ENCODE measurements at places on chromosomes 13 and 19.
A peak's percentile ranks its signal among the peaks of the same experiment; 100 is the strongest.

DNA sequence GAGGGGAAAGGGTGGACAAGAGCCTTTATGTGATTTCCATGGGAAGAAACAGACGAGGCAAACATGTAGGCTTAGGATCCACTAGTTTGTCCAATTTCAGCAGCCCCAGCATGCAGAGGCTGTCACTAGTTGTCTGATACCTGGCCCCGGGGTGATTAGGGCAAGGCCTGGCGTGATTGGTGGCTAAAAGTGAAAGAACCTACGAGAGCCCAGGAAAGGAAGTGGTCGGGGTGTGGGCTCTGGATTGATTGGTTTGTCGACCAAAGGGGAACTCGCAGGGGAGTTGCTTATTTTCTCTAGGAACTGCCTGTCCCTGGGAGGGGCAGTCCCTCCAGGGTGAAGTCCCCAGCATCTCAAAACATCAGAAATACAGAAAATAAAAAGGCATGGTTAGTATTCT, 64.2 kb upstream of the UQCRFS1 start:
- DNase-seq = peak; percentile 13

DNA sequence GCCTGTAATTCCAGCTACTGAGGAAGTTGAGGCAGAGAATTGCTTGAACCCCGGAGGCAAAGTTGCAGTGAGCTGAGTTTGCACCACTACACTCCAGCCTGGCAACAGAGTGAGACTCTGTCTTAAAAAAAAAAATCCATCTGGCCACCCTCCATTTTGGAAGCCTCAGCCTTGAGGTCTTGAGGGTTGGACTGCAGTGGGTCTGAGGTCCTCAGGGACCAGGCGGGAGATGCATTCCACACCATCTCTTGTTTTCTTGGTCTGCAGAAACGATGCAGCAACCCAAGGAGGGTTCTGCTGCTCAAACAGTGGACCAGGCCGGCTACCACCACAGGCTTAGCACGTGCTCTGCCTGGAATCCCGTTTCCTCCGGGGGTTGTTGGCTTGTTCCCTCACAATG, 299.3 kb downstream of the FGF9 start:
- DNase-seq = no peak

GRCh38 chr19:9406798-9407352, 28.5 kb downstream of the ZNF266 start:
- DNase-seq = peak; percentile 14

- no peak for DNase-seq
Measured at GRCh38 chr19:54114340-54115108, 933 bp downstream of the TFPT start.

- DNase-seq = no peak
Measured at GRCh38 chr13:42056146-42056545, 7.7 kb downstream of the DGKH start.

DNA sequence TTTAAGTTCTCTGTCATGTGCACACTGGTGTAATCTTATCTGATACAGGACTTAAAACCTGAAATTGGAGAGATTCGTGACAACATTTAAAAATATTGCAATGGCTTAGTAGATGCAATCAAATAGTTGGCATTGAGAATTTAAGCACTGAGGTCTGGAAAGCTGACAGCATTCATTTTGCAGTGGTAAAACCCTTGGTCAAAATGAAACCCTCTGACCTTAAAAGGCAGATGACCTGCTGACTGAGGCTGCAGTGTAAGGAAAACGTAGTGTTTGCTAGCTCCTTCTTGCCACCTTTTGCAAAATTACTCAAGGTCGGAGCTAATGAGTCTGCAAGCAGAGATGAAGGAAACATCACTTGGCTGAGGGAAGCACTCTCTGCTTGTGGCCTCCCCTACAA, 150.6 kb downstream of the KCTD12 start:
- DNase-seq = no peak

DNA sequence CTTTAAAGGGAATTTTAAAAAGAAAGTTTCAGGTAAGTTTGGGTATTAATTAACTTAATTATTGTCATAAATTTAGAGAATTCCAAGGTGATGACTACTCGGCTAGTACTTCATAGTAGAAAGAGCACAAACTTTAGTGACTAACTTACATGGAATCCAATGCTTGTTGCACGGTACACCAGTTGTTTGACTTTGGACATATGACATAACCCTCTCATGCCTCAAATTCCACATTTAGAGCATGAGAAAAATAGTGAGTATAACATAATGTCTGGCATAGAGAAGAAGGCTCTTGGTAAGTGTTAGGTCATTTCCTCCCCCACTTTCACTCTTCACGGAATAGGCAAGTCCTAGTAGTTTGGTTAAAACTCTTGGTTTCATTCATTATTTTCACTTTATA, 1249.4 kb upstream of the SLC10A2 start:
- no peak for DNase-seq

DNA sequence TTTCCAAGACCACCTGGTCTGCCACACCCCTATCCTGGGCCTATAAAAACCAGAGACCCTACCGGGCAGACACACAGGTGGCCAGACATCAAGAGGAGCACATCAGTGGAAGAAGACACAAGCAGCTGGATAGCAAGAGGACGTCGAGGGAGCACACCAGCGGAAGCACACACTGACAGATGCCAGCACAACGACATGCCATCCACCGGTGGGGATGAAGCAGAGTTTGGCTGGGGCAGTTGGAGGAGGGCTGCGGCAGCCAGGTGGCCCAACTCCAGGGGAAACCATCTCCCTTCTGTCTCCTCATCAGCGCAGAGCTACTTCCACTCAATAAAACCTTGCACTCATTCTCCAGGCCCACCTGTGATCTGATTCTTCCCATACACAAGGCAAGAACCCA, 200.6 kb downstream of the PCDH17 start:
- no peak for DNase-seq

DNA sequence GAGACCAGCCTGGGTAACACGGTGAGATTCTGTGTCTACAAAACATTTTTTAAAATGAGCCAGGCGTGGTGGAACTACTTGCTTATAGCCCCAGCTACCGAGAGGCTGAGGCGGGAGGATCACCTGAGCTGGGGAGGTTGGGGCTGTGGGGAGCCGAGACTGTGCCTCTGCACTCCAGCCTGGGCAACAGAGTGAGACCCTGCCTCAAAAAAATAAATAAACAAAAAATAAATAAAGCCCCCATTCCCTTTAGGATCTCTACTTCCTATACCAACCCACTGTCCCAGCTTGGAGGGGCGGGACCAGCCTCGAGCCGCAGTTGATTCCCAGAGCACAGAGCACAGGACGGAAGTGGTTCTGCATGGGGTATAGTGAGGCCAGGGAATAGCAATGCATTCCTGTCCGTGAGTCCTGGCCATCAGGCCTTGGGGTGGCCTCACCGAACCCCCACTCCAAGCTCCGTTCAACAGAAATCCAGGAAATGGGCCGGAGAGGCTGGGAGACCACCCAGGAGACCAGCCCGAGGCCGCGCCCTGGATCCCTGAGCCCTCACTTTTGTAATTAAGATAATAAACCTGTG, 4.9 kb upstream of the PTBP1 start:
- DNase-seq = no peak

Data from stimulated activated CD8-positive, alpha-beta memory T cell treated with anti-CD3 and anti-CD28 coated beads, Interleukin-2, amount 100 ng/mL, for 1 hour (primary cell).